ENCODE measurements at places on chromosomes 13 and 19.
A peak's percentile ranks its signal among the peaks of the same experiment; 100 is the strongest.

GRCh38 chr19:5503598-5503997 lies 48.4 kb downstream of the ZNRF4 start:
- no peak for DNase-seq

DNA sequence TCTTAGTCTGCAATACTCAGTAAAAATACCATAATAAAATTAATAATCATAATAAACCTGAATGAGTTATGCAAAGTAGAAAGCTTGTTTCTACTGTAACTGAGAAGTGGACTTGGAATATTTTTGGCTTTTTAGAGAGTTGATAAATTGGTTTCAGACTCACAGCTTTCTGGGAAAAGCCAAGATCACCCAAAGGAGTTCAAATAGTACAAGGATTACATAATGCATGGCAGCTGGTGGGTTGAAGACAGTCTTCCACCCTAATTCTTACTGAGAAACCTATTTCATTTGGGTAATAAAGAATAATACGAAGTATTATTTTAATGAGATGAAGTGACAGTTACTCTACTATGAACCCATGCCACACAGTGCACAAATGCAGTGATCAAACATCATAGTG lies 139.4 kb upstream of the KLF12 start:
- peak; percentile 10 for DNase-seq

DNA sequence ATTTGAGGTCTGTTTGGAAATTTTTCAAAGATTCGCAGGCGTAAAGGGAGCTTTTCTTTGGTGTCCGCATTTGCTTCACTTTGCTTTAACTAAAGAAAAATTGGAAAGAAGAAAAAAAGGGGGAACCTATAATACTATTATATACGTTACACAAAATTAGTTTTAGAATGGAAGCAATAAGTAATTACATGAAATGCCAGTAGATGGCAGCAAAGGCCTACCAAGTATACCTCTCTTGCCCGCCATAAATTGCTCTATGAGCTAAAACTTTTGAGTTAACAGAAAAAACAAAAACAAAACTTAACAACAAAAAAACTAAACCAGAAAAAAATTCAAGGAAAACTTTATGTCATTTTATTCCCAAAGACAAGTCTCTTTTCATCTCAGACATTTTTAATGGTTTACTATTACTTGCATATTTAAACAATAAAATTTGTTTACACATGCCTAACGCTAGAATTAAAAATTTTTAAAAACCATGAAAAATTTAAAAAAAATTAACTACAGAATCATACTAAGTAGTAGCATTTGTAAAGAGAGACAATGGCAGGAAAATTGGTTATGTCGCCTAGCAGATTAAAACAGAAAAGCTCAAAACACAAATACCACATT lies 271.4 kb downstream of the NALCN start:
- DNase-seq, result peak; percentile 89

- no peak for DNase-seq
Observed at GRCh38 chr19:53571339-53571738, 33.4 kb downstream of the ZNF331 start.

GRCh38 chr13:97279913-97280312 lies 57.8 kb downstream of the MBNL2 start:
- DNase-seq, result peak; percentile 44

GRCh38 chr19:35116072-35116801 lies 614 bp downstream of the FXYD3 start:
- no peak for DNase-seq

GRCh38 chr13:113533161-113533840 lies 42.8 kb upstream of the DCUN1D2 start:
- DNase-seq, result no peak

DNA sequence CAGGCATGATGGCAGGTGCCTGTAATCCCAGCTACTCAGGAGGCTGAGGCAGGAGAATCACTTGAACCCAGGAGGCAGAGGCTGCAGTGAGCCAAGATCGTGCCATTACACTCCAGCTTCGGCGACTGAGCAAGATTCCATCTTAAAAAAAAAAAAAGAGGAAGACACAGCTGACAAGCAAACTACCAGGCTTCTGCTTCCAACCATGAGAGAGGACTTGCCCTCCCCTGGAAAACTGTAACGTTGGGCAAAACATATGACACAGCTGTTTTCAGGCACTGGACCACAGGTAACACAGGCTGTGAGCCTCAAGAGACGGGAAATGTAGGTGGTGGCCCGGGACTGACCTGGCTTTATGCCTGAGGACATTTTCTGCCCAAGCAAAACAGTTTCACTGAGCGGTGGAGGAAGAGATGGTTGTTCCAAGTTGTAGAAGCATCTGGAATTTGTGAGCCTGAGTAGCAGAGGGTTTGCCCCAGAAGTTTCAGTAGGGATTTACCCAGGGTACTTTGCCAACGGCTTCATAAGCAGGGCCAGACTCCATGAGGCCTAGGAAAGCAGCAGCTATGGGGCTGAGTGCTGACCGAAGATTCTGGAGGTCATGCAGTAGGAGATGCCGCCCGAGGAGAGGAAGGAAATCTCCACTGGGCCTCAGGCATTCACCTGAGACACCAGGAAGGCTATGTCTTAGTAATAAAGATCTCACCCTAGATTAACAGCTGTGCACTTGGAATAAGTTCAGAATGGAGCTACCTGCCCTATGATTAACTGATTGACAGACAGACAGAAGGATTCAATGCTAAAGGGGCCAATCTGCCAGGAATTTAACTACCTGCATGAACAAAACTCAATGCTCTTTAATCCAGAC lies 88.0 kb downstream of the ABCC4 start:
- DNase-seq, result no peak

DNA sequence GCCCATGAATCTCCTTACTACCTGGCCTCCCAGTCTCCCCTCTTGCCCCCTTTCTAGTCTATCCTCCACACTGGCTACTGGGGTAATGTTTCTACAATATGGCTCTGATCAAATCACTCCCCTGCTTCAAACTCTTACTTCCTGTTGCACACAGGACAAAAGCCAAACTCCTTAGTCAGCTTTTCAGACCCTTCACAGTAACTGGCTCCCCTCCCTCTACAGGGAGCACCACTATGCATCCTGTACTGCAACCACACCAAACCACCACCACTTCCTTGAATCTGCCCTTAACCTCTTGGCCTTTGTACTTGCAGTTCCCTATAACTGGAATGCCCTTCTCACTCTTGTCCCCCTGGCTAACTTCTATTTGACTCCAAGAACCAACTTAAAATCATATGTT lies 32.2 kb downstream of the DEDD2 start:
- DNase-seq, result no peak

DNA sequence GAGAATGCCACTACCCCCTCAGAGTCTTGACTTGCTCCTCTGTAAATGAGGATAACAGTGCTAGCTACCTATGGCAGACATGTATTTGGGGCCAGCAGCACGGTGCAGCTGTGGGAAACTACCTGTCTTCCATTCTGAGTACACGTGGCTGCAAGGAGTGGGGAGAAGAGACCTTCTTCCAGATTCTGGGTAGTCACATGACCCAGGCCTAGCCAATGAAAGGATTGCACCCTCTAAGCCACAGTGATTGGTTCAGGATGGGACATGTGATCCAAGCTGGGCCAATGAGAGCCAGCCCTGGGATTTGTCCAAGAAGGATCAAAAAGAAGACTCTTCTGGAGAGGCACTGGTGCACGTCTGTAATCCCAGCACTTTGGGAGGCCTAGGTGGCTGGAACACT lies 5.5 kb downstream of the ZNRF4 start:
- DNase-seq, result no peak
